ENCODE measurements at places on chromosomes 7 and 10.

DNA sequence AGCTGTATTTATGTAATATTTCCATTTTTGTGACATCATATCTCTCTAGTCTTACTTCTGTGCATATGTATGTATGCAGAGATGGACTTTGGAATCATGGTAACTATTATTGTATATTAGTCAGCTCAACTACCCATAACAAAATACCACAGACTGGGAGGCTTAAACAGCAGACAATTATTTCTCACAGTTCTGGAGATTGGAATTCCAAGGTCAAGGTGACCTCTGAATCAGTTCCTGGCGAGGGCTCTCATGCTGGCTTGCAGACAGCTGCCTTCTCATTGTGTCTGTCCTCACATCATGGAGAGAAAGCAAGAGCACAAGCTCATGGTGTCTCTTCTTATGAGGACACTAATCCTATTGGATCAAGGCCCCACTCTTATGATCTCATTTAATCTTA, 79.1 kb downstream of the RAMP3 start:
- no peak for DNase-seq

- DNase-seq: no peak
Measured at GRCh38 chr7:103921692-103922091, 67.8 kb downstream of the RELN start.

- DNase-seq: no peak
Measured at GRCh38 chr7:100075418-100075817, 6.1 kb downstream of the ZNF3 start.

GRCh38 chr10:103816431-103816830, 38.9 kb downstream of the SH3PXD2A start:
- no peak for DNase-seq

GRCh38 chr7:4015371-4015770, 666.7 kb upstream of the FOXK1 start:
- no peak for DNase-seq

Data from GM03348 (cell line).